Heart left ventricle (tissue), 16 donors: ENCODE measurements at places on chromosomes 1 and 21. TPM values are rescaled to one million over a fixed set of nuclear protein-coding genes. Genes with fewer than 3 reads are reported as not detected.

DNA sequence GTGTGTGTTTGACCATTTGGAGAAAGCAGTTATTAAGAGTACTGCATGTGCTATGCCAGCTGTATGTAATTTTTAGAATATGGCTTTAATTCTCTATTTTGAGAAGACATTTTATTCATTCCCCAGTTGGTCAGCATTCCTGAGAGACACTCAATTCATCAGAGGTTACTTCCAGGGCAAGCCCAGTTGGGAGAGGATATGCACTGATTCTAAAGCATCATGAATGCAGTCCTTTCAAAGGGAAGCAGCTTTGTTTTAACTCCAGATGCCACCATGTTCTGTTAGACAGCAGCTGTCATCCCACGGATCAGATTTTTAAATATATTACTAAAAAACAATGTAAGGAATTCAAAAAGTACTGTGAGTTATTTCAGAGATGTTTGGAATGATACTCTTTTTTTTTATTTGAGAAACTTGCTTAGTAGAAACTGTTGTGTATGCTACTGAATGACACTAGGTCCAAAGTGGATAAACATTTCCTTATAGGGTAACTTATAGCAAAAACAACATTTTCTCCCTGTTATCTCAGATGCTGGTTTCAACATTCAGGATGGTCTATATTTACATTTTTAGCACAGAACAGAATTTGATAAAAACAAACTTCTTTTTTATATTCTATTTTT is 149.5 kb upstream of the B3GALT2 start:
- no peak for DNase-seq

DNA sequence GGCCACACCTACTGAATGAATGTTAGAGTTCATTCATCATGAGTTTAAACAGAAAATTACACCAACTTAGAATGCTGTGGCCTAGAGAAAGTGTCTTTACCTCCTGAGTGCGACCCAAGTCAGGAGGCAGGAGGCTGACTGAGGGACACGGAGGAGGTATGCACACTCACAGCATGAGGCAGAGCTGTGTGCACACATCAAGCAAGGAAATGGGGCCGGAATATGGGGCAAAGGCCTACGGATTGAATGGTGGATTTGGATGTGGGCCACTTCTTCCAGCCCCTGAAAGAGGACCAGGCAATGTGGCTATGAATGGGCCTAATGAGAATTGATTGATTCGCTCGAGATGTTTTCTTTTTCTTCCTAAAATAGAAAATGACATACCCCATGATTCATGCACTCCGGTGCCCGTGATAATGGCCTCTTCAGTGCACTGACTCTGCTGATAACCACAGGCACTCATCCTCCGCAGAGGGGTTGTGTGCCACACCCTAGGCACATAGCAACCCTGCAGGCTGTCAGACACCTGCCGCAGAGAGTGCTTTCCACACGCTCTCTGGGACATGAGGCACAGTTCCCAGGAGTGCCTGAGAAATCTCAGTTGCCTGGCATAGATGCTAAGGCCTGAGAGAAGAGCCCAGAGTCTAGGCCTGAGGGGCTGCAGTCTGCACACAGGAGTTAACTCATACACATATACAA is 155.5 kb downstream of the GLUL start:
- peak; percentile 46 for DNase-seq

- DNase-seq = no peak
Measured at GRCh38 chr1:242411901-242412300, 112.6 kb downstream of the PLD5 start.

DNA sequence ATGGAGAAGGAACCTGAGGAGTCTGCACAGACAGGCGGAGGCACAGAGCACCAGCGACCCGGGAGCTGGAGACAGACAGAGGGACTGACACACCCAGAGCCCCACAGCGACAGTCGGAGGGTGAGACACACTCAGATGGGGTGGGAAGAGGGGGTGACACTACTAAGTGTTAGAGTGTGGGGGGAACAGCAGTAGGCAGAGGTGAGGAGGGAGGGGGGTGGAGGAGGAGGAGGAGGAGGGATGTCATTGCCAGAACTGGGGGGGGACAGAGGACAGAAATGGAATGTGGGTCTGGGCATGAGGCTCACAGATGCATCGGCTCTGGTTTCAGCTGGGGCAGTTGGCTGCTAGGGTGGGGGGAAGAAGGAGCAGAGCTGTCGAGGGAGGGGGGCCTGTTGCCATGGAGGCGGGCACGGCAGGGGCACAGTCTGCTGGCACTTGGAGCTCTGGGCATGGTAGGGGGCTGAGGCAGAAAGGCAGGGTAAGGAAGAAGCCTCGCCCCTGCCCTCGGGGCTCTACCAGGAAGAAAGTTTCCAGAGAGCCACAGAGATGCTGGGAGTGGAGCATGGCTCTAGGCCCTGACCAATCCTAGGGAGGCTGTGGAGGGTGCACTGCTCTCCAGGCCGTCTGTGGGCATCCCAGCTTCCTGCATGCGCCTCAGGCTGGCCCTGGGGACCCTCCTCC is 37.3 kb downstream of the AHDC1 start:
- no peak for DNase-seq

DNA sequence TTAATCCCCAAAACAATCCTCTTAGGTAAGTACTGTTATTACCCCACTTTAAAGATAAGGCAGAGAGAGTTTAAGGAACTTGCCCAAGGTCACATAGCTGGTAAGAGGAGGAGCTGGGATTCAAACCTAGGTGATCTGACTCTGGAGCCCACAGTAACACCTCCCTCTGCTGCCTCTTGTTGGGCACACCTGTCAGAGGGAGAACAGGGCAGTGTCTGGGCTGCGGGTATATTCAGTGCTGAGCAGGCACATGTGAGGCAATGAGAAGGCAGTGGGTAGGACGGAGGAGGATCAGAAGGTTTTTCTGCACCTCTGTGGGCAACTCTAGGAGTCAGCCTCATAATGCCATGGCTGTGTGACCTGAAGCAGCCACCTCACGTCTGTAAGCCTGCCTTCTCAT is 1.8 kb downstream of the HPCA start:
- no peak for DNase-seq

DNA sequence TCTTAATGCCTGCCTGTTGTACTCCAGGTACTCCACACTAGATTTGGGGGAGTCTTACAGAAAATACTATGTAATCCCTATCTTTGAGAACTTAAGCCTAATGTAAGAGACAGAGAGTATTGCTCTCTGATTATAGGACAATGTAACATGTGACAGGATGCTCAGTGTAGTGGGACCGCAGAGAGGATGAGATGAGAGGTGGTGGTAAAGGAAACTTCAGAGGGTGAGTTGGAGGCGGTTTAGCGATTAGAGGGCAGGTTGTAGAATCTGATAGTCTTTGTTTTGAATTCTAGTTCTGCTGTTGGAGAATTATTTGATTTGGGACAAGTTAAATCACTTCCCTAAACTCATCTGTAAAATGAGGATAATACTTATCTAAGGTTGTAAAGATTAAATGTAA is 5.4 kb downstream of the SOAT1 start:
- no peak for DNase-seq

DNA sequence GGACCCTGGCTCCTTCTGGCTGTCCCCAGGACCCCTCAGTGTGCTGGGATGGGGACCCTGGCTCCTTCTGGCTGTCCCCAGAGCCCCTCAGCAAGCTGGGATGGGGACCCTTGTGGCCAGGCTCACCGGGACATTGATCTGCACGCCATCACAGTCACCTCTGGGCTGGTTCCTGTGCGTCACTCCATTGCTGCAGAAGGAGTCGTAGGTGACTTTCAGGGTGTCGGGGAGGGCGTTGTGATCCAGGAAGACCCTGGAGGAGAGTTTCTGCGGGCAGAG is 19.7 kb upstream of the PTTG1IP start:
- DNase-seq = no peak

GRCh38 chr1:97901017-97901658 is 19.7 kb downstream of the DPYD start:
- DNase-seq = no peak

DNA sequence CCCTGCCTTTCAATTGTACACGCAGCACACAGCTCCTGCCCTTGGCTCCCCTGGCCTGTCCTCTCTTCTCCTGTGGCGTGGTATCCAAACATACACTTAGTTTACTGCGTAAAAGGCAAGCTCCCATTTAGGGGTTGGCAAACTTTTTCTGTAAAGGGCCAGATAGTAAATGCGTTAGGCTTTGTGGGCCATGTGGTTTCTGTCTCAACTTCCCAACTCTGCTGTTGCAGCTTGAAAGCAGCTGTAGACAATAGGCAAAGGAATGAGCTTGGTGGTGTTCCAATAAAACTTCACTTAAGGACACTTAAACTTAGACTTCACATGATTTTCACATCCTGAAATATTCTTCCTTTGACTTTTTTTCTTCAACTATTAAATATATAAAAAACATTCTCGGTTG is 63.3 kb downstream of the RHOU start:
- no peak for DNase-seq

- no peak for DNase-seq
Measured at GRCh38 chr1:214423045-214423444, 128.4 kb downstream of the PTPN14 start.

GRCh38 chr1:6672558-6672957 is 29.1 kb downstream of the DNAJC11 start:
- peak; percentile 58 for DNase-seq

DNA sequence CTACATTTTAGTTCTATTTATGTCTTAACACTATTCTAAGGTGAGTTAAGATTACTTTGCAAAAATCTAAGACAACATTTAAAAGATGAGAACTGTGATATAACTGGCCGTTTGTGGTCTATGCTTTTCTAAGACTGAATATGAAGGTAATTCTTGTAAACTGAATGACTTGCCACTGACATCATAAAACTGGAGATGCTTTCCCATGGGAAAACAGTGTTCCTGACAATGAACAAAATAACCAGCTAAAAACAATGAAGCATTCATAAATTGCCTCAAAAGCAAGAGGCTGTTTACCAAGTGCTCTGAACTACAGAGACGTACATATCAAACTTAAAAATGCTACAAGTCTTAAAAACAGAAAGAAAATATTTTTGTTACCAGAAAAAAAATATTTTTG is 54.7 kb downstream of the APP start:
- no peak for DNase-seq

DNA sequence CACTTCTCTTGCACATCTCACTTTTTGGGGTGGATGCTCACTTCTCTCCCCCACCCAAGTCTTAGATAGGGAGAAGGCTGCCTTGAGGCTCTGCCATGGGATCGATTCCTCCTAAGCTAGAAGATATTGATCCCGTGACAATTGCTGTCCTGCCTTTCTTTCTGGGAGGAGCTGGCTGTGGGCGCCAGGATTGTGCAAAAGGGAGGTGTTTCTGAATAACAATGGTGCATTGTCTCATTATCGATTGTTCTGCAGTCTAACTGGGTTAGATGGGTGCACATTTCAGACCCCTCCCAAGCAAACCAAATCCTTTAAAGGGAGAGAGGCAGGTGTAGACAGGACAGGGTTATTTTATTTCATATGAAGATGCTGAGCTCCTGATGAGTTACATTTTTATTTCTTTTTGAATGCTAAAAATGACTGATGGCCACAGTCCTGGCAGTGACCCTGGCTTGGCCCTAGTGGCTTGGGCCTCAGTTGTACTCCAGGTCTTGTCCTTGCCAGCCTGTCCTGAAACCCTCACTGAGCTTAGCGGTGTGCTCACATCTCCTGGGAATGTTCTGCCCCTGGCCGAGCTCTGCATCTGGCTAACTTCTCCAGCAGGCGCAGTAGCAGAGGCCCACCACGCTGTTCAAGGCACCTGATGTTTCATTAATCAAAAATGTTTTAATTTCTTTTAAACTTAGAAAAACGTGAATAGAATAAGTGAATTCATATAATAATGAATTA is 99.0 kb upstream of the KAZN start:
- DNase-seq = no peak

DNA sequence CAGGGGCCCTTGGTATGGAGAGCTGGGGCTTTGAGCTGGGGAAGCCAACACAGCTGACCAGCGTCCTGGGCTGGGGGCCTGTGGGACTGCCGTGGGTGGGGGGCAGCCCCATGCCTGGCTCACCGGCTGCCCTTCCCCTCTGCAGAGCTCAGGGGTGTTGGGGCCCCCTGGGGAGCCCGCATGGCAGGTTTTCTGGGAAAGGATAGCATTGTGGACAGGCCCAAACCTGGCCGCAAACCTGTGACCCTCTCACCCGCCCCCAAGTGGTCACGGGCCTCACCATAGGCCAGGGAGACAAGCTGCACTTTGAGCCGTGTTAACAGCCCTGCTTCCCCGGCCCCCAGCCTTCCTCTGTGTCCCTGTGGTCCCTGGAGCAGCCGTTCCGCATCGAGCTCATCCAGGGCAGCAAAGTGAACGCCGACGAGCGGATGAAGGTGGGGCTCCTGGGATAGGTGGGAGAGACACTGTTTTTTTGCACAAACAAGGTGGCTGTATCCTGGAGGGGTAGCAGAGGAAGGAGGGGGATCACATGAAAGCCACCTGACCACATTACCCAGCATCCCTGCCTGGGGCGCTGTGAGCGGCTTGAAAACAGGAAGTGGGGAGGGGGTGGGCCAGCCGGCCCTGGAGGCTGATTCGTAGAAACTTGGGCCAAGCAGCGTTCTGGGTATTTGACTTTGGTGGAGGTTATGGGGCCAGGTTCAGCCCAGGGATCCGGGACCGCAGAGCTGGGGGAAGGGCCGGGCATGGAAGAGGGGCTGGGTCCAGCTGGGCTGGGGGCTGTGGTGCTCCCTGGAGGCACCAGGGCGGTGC is 65.9 kb downstream of the PIK3CD start:
- peak; percentile 54 for DNase-seq

GRCh38 chr21:29873908-29874307 is 65.9 kb downstream of the GRIK1 start:
- DNase-seq = no peak

GRCh38 chr1:32239790-32240139 is 7.3 kb upstream of the FAM167B start:
- no peak for DNase-seq

DNA sequence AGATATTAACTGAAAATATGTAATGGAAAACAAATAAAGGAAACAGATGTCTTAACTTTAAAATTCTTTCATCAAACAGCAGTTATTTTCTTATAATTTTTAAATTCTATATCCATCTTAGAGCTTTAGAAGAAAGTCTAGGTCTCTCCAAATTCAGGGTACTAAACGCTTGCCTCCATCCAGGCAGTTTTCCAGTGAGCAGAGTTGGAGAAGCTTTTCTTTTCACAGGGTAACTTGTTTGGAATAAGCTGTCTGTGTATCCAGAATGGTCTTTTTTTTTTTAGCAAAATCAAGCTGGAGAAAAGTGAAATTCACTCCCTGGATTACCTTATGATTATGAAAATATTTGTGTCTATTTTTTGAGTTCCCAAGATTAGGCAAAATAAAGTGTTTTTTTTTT is 88.6 kb downstream of the DDAH1 start:
- no peak for DNase-seq

Gene RABGGTB
- 63.3 TPM for polyA plus RNA-seq

Gene PROX1
- polyA plus RNA-seq = 9.8 TPM

Gene ANGPTL7
- 0.15 TPM for polyA plus RNA-seq

Gene BSND
- polyA plus RNA-seq = not detected

Gene SMG5
- polyA plus RNA-seq = 56.3 TPM
